Activated naive CD4-positive, alpha-beta T cell treated with anti-CD3 and anti-CD28 coated beads, Interleukin-2, amount 50 U/mL, for 16 hours (primary cell): ENCODE measurements at places on chromosomes 12 and 14.

- no peak for DNase-seq
Measured at GRCh38 chr12:80490329-80490728, 46.3 kb downstream of the PTPRQ start.

DNA sequence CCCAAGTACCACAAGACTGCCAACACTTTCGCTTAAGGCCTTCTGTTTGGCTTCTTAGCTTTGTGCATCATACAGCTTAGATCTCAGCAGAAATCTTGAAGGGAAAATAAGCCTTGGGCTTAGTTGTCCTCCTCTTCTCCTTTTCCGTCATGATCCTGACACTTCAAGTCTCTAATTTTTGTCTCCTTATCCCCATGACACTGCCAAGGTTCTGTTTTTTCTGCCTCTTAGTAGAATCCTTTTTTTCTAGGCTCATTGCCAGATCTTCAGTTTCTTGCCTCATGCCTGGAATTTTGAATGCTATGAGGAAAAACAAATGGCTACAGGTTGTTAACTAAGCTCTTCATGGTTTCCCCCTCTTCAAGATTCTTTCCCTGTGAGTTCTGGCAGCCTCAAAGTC, 450.4 kb downstream of the LRFN5 start:
- DNase-seq: no peak

DNA sequence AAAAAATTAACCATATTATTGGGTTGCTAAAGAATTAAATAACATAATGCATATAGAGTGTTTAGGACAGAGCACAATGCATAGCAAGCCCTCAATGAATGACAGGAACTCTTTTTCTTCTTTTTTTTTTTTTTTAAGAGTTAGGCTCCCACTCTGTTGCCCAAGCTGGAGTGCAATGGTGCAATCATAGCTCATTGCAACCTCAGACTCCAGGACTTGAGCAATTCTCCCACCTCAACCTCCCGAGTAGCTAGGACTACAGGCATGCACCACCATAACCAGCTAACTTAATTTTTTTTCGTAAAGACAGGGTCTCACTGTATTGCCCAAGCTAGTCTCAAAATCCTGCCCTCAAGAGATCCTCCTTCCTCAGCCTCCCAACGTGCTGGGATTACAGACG, 20.5 kb upstream of the MTERF2 start:
- no peak for DNase-seq

DNA sequence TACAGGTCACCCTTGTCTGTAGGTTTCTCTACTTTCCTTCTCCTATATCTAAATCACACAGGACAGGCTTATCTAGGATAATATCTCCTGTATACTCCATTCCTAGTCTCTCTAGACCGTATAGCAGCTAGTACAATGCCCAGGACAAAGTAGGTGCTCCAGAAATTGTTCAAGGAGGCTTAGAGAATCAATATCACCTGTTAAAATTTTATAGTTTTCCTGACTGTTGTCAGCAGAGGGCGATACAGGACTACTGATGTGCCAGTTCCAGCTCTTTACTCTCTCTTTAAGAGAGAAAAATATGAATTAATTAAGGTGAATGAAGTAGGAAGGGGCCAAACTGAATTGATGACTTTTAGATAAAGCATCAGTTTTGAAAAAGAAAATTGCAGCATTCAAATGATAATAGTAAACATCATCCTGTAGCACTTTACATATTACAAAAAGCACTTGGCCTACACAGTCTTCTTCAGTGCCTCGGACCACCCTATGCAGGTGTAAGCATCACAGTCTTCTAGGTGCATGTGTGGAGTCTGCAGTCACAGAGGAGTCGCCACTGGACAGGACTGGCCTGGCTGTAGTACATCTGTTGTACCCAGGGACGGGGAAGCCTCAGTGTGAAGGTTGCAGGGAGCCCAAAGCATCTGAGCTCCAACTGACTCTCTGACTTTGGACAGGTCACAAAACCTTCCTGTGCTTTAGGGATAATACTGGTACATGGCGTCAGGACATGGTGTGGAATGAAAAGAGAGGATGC, 61.9 kb upstream of the MAX start:
- peak; percentile 32 for DNase-seq

DNA sequence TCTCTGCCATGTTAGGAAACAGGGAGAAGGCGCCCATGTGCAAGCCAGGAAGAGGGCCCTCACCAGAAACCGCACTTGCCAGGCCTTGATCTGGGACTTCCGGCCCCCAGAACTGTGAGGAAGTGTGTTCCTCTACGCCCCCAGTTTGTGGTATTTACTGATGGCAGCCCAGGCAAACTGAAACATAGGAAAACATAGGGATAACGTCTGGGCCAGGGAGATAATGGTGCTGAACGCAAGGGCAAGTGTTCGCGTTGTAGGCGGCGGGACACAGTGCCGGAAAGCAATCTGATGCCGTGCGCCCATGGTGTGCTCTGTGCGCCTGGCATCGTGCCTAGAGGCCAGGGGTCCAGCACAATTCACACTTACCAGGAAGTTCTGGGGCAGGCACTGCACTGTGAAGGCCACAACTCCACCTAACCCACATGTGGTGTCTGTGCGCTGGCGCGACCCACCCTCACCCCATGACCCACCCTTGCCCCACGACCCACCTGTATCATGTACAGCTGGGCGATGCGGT, 53.6 kb downstream of the ARL6IP4 start:
- DNase-seq: no peak

DNA sequence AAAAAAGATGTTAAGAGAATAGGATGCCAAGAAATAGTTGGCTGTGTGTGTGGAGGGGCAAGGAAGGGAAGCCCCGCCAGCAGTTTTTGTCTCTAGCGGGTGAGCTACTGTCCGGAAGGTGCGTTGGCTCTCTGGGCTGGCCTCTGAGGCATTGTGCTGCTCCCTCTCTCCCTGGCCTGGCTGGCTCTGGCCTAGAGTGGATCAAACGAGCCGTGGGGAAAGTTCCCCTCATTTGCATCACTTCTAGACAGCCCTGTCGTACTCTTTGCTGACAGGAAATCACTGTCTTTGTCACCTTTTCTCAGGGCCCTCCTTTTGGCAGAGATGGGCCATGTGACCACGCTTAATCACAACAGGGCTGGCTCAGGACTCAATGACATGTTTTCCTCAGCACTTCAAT, 236.1 kb upstream of the NPAS3 start:
- peak; percentile 9 for DNase-seq

- DNase-seq: no peak
Measured at GRCh38 chr12:18264581-18265075, 3.3 kb downstream of the PIK3C2G start.

- no peak for DNase-seq
Measured at GRCh38 chr14:102187568-102188001, 47.9 kb downstream of the WDR20 start.

GRCh38 chr12:65965358-65965757, 141.1 kb downstream of the HMGA2 start:
- DNase-seq: no peak
